ENCODE measurements at places on chromosomes 6 and 20.

- no peak for DNase-seq
These were observed 898.9 kb upstream of the EYS start for GRCh38 chr6:66605971-66606370.

DNA sequence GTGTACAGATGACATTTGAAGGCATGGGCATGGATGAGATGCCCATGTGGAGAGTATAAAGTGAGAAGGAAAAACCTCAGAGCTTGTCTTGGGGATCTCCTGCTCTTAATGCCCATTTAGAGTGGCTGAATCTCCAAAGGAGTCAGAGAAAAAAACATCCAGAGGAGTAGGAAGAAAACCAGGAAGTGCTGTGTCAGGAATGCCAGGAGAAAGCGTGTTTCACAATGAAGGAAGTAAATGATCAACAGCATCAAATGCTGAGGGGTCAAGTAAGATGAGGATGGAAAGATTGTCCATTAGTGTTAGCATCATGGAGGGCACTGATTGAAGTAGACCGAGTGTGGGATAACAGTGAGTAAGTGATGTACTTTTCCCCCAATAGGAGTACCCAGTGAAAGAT, 56.1 kb downstream of the FIG4 start:
- no peak for DNase-seq

GRCh38 chr6:91608428-91608827, 1021.6 kb upstream of the MAP3K7 start:
- DNase-seq, result no peak

DNA sequence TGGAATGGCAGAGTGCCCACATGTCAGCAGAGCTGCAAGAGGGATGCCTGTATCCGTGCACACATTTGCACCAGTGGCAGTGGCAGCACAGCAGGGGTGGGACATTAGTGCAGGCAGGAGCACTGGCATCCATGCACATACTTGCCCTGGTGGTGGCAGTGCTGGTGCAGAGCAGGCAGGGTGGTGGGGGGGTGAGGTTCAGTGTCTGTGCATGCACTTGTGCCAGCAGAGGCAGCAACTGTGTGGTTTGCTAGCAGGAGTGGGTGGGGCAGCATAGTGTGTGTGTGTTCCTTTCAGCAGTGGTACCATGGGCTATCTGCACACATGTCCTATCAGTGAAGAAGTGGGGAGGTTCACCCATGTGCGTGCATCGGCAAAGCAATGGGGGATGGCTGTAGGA, 151.6 kb downstream of the EPM2A start:
- no peak for DNase-seq

DNA sequence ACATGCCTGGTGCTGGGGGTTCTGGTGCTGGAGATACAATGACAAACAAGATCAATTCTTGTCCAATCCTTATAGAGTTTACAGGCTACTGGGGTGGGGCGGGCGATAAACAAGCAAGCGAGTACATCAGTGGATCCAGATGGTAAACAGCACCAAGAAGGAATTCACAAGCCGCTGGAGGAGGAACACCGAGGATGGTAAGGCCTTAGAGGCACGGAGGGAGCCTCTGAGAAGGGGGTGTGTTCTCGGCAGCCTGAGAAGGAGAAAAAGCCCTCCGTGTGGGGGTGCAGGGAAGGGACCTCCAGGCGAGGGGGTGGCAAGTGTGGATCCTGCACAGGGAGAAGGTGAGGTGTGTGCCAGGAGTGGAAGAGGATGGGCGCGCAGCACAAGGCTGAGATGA, 276.5 kb upstream of the FOXQ1 start:
- DNase-seq, result no peak

- no peak for DNase-seq
These were observed 9.3 kb upstream of the FBXO9 start for GRCh38 chr6:53055873-53056272.

DNA sequence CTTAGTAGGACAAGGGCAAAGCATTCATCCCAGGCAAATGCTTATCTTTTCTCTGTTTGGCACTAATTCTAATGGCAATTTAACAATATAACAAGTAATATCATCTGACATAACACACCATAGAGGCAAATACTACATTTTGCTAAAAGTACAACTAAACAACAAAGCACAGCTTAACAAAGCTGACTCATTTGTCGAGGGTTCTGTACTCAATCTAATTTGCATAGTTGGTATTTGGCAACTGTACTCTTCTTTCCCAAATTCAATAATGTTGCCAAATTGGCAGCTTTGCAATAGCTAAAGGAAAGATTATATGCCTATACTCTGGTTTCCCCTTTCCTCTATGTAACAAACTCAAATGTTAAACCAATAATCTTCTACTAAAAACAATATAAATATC, 461.0 kb downstream of the PKHD1 start:
- no peak for DNase-seq

GRCh38 chr20:924639-925038, 8.5 kb upstream of the ANGPT4 start:
- DNase-seq, result no peak

GRCh38 chr6:111173946-111174345, 86.6 kb downstream of the SLC16A10 start:
- DNase-seq, result no peak

DNA sequence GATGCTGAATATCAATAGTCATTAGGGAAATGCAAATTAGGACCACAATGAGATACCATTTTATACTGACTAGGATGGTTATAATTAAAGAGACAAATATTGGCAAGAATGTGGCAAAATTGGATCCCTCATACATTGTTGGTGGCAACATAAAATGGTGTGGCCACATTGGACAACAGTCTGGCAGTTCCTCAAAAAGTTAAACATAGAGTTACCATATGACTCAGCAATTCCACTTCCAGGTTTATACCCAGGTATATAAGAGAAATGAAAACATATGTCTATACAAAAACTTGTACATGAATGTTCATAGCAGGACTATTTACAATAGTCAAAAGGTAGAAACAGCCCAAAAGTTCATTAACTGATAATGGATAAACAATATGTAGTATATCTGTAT, 2.0 kb upstream of the CRIP3 start:
- no peak for DNase-seq

DNA sequence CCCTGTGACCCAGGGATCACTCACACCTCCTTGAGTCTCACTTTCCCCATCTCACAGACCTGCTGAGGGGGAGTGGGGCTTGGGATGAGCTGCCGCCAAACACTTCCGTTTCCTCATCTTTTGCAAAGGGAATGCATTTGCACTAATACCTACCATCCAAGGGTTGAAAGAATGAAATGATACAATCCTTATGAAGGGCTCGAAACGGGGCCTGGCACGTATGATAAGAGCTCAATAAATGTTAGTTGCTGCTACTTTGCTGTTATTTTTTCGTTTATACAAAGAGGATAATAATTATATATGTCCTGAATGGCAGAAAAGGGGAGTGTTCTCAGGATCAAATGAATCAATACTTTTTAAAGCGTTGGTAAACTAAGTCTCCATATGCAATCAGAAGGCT, 6.1 kb upstream of the TFAP2D start:
- DNase-seq, result no peak

GRCh38 chr6:15339081-15339480, 93.2 kb downstream of the JARID2 start:
- no peak for DNase-seq

DNA sequence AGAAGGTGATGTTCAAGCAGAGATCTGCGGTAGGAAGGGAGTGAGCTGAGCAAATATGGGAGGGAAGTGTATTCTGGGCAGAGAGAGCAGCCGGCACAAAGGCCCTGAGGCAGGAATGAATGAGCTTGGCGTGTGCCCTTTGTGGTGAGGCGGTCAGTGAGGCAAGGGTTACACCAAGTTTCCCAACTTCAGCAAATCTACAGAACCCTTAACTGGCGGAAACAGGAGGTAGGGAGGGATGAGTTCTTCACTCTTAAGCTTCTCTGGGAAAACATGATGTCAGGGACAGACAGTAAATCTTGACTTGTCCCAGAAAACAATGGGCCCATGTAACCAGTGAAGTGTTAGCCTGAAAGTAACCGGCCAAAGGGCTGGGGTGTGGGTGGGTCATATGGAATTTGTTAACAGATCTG, 97.1 kb upstream of the PTPN1 start:
- no peak for DNase-seq

GRCh38 chr6:64691064-64691463, 1016.0 kb downstream of the EYS start:
- DNase-seq, result no peak

DNA sequence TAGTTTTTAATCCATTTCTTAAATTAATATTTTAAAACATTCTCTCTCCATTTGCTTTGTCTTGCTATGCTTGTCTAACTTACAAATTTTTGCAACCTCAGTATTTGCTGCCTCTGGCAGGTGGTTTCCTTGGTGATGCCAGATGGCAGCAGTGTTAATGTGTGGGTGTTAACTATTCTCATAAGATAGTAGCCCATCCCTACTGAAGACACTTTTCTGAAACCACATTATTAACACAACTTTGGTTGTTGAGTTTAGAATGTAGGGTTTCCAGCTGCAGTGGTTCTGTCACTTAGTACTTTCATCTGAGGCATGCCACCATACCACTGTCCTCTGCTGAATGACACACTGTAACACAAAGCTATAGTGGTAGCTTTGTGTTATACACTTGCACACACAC, 75.1 kb downstream of the MYO6 start:
- no peak for DNase-seq

- DNase-seq, result no peak
These were observed 3.6 kb upstream of the MYO6 start for GRCh38 chr6:75745404-75745803.

DNA sequence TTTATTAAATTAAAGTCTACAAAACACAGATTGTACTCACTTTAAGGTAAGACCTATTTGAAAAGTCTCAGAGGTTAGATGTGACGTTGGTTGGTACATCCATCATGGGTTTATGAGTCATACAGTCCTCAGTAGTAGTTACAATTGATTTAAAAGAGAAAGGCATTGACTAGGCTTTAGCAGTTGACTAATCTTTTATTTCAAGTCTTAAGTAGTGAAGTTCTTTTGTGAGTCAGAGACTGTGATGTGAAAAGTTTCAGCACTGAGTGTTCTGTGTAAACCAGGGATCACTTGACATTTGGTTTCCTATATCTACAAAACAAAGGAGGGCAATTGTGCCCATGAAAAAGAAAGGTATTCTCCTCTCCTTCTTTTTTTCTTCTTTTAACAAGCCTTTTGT, 221.3 kb downstream of the GRIK2 start:
- DNase-seq, result no peak
